ENCODE measurements at places on chromosomes 2 and 18.

- no peak for DNase-seq
These were observed 47.5 kb upstream of the TXNDC2 start for GRCh38 chr18:9838144-9838877.

- DNase-seq, result no peak
These were observed 177.3 kb downstream of the HDAC4 start for GRCh38 chr2:239223310-239224198.

- no peak for DNase-seq
These were observed 11.7 kb upstream of the C18orf63 start for GRCh38 chr18:74303936-74304335.

- DNase-seq, result no peak
These were observed 2.2 kb downstream of the IRS1 start for GRCh38 chr2:226797289-226797988.

DNA sequence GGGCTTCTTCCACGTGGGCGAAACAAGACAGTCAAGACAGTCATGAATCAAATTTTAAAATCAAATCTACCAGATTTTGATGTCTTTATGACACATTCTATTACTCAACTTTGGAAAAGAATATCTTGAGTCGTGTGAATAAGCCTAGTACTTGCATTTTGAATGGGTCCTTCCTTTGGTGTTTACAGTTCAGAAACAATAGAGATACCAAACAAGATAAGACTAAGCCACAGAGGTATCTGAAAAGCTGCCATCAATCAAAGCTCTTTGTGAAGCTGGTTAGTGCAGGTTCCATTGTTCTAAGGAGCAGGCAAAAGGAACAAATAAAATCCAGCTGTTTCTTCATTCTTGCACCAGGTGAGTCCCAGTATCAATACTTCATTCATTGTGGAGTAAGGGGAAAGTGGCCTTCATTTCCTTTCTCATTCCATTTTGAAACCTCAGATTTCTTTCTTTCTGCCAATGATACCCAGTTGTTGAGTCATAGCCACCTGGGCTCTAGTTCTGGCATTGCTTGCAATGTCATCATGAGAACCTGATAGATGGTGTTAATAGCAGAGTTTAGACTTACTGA is 151.7 kb upstream of the L3MBTL4 start:
- no peak for DNase-seq

- DNase-seq, result no peak
These were observed 772.6 kb upstream of the FAM98A start for GRCh38 chr2:34371711-34372110.

DNA sequence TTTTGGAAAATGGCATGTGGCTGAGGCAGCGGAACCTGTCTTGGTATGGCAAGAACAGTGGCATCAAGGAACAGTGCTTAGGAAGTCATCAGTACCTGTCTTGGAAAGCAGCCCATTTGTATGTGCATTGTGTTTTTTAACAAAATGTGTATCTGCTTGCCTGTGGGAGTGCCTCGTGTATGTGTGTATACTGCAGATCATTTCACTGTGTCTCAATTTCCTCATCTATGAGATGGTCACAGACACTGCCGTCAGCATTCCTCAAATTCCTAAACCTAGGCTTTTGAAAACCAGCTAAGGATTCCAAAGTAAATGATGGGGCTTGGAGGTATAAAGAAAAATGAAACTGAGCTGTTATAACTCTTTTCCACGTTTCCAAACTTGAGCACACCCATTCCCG is 441.3 kb downstream of the RND3 start:
- no peak for DNase-seq

Data from activated CD8-positive, alpha-beta memory T cell treated with anti-CD3 and anti-CD28 coated beads for 1 hour (primary cell).